Caki2 (cell line): ENCODE measurements at places on chromosomes 6 and 20. TPM values are rescaled to one million over a fixed set of nuclear protein-coding genes. Genes with fewer than 3 reads are reported as not detected.

ZNF831 gene
- total RNA-seq: not detected in 2 replicates

DNA sequence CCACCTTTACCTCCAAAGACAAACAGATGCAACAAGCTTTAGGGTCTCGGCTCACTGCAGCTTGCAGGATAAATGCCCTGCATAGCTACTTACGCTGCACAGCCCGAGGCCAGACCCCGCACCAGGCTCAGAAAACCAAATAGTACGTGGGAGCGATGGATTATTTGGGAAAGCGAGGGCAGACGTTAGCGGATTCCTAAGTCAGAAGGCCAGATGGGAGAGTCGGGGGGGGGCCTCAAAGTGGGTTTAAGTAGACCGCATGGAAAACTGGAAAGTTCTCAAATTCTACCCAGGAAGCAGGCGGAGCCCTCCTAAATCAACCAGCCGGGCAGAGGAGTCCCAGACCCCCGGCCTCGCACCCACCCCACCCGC is 382 bp downstream of the SFT2D1 start:
- DNase-seq: no peak

- DNase-seq: no peak
Observed at GRCh38 chr6:124873066-124873410, 89.2 kb upstream of the RNF217 start.

DNA sequence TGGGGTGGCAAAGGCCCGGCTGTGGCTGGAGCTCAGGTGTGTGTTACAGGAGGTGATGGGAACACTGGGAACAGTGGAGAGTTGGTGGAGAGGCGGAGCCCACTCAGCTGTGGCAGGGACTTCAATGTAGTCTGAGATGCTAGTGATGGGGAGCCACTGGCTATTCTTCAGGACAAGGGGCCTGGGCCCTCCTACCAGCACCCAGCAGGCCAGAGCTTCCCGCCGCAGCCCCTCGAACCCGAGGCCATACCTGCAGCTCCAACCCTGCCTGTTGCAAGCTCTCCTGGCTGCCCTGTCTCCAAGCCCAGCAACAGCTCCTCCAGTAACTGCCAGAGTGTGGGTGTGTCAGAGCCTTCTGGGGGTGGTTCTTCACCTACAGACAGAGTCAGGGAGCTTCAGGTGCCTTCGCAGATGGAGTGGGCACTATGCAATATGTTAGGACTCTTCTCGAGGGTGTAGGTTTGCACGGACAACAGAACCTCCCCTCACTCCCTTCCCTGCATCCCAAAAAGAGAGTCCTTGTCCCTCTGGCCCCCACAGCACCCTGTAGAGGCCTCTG is 146.2 kb upstream of the MLN start:
- no peak for DNase-seq

DNA sequence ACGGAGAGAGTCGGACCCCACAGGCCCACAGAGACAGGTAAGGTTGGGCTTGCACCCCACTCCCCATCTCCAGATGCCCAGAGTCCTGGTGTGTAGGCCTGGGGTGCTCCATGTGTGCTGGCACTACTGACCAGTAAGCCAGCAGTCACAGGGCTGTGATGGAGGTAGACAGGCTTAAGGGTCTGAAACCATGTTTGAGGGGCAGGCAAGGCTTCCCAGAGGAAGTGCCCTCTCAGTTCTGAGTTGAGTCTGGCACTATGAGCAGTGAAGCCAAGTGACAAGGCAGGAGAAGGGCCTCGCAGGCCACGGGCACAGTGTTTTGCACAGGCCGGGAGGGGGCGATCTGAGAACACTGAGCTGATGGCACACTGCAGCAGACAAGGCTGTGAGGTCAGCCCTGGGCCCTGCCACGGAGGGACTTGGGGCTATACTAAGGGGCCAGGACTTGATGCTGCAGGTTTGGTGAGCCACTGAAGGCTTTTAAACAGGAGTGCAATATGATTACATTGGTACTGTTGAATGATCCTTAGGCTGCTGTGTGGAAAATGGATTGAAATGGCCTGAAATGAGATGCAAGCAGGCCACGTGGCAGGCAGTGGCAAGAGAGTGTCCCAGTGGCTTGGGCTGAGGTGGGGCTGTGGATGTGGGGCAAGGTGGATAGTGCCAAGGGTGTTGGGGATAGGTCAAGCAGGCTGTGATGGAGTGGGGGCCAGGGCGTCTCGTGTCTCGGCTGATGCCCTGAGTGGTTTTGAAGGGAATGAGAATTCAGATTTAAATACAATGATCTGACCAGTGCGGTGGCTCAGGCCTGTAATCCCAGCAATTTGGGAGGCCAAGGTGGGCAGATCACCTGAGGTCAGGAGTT is 20.3 kb downstream of the TTBK1 start:
- DNase-seq: peak; percentile 54

DNA sequence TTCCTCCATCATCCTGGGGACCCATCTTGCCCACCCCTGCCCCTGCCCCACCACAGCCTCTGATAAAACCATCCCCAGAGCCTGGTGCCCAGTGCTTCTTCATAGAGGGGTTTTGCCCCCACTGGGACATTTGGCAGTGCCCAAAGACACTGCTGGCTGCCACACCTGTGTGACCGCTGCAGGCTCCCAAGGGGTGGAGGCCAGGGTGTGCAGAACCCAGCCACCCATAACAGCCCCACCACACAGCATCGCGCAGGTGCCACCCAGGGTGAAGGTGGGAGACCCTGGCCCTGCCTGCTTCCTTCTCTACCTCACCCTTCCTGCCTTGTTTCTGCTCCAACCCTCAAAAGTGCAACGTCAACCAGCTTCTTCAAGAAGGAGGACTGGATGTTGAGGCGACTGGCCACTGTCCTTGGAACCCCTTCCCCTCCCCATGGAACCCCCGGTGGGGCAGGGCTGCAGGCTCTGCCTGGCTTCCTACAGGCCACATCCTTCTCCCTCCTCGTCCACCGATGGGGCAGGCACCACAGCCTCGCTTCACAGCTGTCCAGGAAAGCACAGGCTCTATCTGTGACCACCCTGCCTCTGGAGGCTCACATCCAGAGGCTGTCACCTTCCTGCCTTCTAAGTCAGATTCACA is 79.2 kb upstream of the MPC1 start:
- no peak for DNase-seq

- no peak for DNase-seq
Observed at GRCh38 chr6:87875781-87876180, 171.9 kb upstream of the SPACA1 start.

DNA sequence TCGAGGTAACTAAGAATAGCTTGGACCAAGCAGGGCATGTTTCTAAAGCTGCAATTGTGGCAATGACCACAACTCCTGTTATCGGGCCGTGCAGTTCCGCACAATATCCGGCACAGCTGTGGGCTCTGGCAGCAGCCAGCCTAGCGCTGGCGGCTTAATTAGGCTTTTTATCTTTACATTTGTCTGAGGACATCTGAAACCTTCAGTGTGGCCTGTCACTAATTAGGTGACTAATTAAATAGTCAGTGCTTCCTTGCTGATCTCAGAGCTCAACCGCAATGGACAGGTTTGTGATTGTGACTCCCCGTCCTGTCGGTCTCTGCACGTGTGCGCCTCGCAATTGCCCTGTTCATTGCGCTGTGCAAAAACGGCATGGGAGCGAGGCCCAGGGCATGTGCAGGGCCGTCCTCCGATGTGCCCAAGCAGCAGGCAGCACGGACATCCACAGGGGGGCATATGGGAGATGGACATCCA is 134.8 kb upstream of the INSM1 start:
- no peak for DNase-seq

BCKDHB gene
- 5.3 and 13.9 TPM in 2 replicates for total RNA-seq
